GM12864 (cell line): ENCODE measurements at places on chromosomes 11 and 22.

DNA sequence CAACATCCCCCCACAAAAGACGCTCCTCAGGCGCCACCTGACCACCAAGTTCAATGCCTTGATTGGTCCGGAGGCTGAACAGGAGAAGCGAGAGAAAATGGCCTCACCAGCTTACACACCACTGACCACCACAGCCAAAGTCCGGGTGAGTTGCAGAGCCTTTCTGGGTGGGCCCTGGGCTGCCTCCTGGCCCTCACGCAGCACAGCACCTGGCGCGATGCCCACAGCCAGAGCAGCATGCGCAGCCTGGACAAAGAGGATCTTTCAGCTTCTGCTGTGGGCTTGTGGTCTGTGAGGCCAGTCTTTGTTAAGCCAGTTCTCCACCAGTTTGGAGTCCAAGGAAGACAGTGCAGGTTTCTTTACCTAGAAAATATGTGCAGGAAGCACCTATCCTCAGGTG, 21.6 kb downstream of the CYB5R2 start:
- DNase-seq, result no peak

DNA sequence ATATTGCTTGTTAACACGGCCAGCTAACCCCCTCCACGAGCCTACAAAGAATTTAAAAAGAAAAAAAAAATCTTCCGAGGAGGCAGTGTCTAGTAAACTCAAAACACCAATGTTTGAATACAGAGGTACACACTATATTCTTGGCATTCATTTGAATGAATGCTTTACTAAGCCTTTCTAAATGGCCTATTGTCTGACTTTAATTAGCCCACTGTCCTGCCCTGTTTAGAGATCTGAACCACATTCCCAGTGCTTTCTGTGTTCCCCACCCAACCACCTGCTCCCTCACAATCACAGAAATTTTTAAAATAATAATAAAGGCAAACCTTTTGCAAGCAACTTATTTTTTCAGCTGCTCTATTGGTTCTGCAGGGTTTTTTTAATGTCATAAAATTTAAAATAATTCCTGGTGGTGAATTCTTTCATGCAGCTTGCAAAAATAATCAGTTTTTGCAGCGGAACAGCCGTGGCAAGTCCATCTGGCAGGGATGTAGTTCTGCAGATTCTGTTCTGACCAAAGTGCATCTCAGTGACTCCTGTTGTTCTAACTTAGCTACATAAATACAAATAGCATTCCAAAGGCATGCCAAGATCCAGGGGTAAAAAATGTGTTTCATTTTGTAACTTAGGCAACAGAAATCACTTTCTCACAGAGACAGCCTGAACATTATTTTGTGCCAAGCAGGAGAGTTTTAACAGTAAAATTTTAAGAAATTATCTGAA, 23.8 kb downstream of the POU2AF2 start:
- no peak for DNase-seq

GRCh38 chr11:72627594-72628281, 46.5 kb downstream of the PDE2A start:
- no peak for DNase-seq

DNA sequence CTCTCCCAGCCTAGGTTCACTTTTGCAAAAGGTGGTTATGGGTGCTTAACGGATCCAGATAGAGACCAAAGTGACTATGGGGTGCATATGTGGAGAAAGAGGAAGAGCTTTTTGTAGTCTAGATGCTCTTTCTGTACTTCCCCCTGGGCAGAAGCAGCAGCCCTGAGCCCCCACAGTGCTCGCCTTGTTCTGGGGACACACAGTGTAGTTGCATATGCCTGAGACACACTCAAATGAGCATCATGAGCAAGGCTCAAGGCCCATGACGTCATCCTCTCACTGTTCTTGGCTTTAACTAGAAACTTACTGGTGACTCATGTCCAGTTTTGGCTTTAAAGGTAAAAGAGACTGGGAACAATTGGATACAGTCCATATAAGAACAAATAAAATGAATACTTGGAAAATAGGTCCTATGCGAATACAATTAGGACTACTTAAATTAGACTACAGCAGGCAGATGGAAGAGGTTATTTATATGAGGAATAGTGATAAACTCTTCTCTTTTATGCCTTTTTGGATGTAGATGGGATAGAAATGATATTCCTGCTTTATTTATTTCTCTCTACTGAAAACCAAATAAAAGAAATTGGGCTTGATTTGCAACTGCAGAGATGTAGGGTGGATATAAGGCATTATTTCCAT, 20.1 kb upstream of the PEX26 start:
- peak; percentile 82 for DNase-seq

- DNase-seq, result no peak
Measured at GRCh38 chr11:8243458-8243857, 20.2 kb downstream of the LMO1 start.

DNA sequence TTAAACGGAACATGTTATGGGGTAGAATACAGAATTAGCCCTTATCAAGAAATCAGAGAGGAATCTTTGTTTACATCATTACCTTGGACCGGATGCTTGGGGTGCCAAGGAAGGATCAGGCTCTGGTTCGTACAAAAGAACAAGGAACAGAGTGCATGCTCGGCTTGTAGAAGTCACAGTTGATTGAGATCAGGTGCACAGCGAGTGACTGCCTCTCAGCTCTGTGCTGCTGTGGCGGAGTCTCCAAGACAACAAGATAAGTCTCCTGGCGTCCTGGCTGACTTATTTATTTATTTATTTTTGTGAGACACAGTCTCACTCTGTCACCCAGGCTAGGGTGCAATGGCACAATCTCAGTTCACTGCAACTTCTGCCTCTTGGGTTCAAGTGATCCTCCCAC, 31.8 kb downstream of the GLB1L2 start:
- DNase-seq, result no peak

DNA sequence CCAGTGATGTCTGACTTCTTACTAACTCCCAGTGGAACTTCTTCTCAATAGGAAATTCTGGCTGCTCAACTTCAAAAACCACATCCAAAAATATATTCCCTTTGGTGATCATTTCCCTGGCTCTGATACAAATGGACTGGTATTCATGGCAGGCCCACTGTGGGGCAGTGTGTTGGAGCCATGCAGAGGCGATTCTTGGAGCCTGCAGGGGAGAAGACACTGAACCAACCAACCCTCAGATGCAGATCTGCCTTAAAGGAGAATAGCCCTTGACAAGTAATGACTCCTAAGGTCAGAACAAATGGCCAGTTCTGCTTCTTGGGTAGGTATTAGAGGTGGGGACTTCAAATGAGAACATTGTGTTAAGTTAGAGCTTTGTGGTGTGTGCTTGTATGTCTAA, 12.2 kb downstream of the OR4D9 start:
- DNase-seq, result no peak
